ENCODE measurements at places on chromosomes 6 and 20.

GRCh38 chr6:128033156-128033555, 132.3 kb upstream of the THEMIS start:
- DNase-seq, result no peak

GRCh38 chr20:48196486-48196885, 411.2 kb upstream of the SULF2 start:
- no peak for DNase-seq

GRCh38 chr6:112802144-112802543, 455.0 kb downstream of the RFPL4B start:
- no peak for DNase-seq

GRCh38 chr6:63824722-63825121, 189.1 kb downstream of the PHF3 start:
- DNase-seq, result no peak

DNA sequence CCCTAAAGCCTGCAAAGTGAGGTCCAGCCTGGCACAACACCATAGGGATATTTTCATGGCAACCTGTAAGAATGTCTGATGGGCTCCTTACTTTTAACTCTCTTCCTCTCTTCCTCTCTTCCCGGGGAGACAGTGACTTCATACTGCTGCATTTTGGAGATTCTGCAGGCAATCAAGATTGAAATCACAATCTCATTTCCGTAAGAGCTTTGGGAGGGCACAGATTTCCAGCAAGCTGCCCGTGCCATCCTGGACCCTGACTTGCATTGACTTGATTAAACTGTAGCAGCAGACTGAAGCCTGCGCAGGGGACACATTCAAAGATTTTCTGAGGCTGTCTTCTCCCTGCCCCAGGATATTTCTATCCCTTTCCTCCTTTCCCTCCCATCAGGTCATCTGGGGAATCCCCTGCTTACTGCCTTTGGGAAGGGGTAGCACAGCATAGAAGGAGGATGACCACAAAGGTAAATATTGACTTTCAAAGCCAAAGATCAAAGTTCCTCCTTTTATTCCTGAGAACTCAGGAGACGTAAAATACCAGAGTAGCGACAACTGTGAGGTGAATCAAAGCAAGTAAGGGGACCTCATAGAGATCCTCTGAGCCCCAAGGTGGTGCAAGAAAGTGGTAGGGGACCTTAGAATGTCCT, 504.0 kb upstream of the ARID1B start:
- DNase-seq, result no peak

- DNase-seq, result peak; percentile 38
Observed at GRCh38 chr20:56171087-56172012, 77.2 kb upstream of the MC3R start.

DNA sequence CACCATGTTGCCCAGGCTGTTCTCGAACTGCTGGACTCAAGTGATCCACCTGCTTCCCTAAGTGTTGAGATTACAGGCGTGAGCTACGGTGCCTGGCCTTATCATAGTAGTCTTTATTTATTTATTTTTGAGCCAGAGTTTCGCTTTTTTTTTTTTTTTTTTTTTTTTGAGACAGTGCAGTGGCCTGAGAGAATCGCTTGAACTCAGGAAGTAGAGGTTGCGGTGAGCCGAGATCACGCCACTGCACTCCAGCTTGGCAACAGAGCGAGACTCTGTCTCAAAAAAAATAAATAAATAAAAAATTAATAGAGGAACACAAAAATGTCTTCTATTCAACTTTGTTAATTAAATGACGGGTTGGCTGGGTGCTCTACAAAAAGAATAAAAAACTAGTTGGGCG, 12.9 kb downstream of the MAPRE1 start:
- no peak for DNase-seq

DNA sequence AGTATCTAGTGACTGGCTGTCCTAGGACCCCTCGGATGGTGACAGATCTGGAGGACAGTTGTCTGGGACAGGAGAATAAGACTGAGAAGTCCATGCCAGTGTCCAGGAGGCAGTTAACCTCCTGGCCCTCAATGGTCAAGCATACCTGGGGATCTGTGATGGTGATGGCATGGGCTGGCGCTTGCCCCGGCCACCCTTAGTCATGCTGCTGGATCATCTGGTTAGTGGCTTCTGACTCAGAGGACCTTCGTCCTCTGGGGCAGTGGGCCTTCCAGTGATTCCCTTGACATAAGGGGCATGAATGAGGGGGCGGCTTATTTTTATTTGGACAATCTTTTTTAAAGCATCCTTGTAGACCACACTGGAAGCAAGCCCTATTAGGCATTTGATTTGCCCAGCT, 24.0 kb upstream of the SF3B5 start:
- DNase-seq, result no peak

DNA sequence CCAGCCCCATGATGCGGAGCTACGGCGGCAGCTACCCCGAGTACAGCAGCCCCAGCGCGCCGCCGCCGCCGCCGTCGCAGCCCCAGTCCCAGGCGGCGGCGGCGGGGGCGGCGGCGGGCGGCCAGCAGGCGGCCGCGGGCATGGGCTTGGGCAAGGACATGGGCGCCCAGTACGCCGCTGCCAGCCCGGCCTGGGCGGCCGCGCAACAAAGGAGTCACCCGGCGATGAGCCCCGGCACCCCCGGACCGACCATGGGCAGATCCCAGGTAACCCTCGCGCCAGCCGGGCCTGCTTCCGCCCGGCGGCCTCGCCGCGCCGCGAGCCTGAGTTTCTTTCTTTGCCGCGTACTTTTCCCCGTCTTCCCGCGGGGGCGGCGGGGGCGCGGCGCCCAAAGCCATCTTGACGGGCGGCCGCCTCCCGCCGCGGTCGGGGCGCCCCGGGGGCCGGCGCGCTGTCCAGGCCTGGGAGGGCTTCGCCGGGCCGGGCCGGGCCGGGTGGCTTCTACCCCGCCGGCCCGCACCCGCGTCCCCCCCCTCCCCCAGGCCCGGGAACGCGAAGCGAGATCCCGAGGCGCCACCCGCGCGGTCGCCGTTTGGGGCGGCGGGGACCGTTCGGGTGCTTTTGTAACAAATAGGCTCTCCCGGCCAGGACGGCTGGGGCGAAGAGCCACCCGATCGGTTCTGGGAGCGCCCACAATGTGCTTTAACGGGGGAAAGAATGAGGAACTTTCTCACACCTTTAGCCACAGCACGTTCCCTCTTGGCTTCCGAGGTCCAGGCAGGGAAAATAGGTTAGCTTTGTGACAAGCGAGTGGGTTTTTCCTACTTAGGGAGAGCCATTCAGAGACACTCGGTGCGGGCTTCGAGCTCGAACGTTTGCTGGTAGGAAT, 2.3 kb downstream of the ARID1B start:
- peak; percentile 73 for DNase-seq

GRCh38 chr6:147201885-147202515, 2.2 kb upstream of the STXBP5 start:
- no peak for DNase-seq

GRCh38 chr6:142871910-142872331, 73.1 kb downstream of the HIVEP2 start:
- DNase-seq, result no peak

- DNase-seq, result no peak
Observed at GRCh38 chr20:53088786-53089185, 116.6 kb downstream of the TSHZ2 start.

GRCh38 chr6:38389875-38390274, 249.9 kb downstream of the BTBD9 start:
- no peak for DNase-seq

GRCh38 chr20:50434653-50435396, 75.4 kb upstream of the PTPN1 start:
- DNase-seq, result no peak

DNA sequence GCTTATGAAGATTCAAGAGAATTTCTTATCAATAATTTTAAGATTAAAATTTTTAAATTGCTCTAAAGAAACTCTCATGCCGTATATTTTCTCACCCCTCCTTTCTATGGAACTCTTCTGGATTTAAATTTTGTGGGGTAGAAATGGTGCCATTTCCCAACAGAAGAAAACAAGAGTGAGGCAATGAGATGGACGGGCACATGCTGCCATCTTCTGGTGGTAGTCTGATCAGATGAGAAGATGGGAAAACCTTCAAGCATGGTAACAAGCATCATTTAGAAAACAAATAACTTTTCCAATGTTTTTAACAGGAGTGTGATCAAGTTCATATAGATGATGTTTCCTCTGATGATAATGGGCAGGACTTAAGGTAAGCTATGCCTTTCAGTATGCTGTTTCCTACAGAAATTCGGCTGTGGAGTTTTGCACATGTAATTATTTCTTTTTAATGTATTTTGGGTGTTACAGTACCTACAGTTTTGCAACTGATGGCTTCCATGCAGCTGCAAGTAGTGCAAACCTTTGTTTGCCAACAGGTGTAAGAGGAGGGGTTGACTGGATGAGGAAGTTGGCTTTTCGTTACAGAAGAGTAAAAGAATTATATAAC, 271.4 kb downstream of the EYA4 start:
- peak; percentile 61 for DNase-seq

DNA sequence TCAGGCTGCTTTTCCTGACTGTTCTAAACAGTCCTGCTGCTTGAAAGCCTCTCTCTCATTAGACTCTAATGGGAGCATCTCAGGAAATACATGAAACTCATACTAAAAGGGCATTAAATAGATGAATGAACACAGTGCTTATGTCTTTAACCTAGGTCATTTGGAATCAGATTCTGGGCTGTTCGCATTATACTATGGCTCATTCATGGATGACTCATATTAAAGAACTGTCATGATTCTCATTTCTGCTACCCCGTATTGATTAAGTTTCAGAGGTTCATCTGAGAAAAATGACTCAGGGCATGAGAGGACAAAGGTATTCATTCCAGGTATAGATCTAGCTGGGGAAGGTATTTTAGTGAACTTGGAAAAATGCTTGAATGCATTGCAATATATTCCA, 335.5 kb downstream of the GJA1 start:
- no peak for DNase-seq
